ENCODE measurements at places on chromosomes 11 and 22.

- no peak for DNase-seq
Measured at GRCh38 chr11:15602785-15603567, 488.3 kb downstream of the INSC start.

- DNase-seq = no peak
Measured at GRCh38 chr11:87659807-87660206, 515.4 kb downstream of the RAB38 start.

GRCh38 chr11:71420455-71421241 is 27.5 kb downstream of the DHCR7 start:
- no peak for DNase-seq

- DNase-seq = no peak
Measured at GRCh38 chr11:11770296-11770695, 71.5 kb upstream of the USP47 start.

DNA sequence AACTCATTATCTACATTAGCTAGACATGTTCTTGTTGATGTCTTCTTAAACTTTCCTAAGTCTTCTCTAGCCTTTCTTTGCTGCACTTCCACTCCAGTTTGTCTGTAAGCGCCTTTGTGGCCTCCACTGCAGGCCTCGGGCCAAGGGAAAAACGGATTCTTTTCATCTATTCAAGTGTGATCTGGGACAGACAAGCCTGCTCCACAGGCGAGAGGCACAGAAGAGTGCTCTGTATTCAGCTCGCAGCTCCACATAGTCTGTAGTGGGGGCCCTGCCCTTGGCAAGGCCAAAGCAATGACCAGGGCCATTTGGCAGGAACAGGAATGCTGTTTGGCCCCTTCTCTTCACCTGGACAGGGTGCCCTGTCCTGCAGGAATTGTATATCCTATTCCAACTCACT is 84.1 kb upstream of the BARX2 start:
- no peak for DNase-seq

- peak; percentile 10 for DNase-seq
Measured at GRCh38 chr11:116229236-116229970, 543.4 kb downstream of the BUD13 start.

Data from fibroblast of upper back skin (primary cell).